ENCODE measurements at places on chromosomes 2 and 18.

GRCh38 chr2:206084870-206085741, 868 bp downstream of the INO80D start:
- DNase-seq, result no peak

DNA sequence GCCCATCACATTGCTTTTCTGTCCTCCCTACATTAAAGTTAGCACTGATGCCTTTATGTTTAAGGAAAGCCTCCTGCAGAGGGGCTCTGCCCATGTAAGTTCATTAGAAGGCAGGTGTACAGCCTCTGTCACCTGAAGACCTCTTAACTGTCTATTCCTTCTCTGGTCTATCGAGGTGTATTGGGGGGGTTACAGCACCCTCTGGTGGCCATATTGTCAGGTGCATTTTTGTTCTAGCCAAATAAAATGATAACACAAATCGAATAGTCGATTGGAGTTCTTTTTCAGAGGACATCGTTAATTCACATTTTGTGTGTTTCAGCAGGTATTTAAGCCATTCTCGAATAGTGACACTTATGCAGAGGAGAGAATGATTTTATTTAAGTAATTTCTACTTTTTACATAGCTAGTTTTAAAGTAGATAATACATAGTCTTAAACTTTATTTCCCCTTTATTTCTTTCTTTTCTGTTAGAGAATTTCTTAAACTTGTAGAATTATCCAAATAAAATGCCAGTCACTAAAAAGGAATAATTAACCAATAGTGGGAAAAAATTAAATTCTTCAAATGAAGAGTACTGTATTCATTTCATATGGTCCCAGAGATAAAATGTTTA, 136.8 kb downstream of the NEDD4L start:
- DNase-seq, result peak; percentile 29

DNA sequence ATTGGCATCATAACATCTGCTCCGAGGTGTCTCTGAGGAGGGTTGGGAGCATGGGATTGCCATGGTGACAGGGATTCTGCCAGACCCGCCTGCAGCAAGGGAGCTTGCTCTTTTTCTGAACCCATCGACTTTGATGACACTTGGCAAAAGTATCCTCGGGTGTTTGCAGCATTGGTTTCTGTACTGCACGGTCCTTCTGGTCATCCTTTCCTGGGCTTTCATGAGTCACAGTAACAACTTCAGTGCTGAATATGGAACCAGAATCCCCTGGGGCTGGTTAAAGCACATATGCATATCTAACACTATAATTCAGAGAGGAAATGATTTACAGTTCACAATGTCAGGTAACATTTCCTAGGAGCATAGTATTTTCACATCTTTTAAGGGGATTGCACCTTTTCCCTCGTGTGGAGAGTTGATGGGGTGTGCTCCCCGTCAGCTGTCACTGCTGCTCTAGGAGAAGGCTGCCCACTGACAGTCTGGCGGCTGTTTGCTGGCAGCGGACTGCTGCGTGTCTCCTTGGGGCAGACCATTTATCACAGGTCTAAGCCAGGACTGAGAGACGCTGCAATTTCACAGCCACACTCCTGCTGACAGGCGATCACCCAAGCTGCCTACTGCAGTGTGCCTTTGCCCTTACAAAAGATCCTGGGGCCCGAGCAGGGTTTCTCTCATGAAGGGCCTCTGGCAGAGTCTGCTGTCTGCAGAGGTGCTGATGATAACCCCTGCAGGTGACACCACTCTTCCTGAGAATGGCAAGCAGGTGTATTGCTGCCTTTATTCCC, 425.3 kb downstream of the THSD7B start:
- DNase-seq, result no peak

DNA sequence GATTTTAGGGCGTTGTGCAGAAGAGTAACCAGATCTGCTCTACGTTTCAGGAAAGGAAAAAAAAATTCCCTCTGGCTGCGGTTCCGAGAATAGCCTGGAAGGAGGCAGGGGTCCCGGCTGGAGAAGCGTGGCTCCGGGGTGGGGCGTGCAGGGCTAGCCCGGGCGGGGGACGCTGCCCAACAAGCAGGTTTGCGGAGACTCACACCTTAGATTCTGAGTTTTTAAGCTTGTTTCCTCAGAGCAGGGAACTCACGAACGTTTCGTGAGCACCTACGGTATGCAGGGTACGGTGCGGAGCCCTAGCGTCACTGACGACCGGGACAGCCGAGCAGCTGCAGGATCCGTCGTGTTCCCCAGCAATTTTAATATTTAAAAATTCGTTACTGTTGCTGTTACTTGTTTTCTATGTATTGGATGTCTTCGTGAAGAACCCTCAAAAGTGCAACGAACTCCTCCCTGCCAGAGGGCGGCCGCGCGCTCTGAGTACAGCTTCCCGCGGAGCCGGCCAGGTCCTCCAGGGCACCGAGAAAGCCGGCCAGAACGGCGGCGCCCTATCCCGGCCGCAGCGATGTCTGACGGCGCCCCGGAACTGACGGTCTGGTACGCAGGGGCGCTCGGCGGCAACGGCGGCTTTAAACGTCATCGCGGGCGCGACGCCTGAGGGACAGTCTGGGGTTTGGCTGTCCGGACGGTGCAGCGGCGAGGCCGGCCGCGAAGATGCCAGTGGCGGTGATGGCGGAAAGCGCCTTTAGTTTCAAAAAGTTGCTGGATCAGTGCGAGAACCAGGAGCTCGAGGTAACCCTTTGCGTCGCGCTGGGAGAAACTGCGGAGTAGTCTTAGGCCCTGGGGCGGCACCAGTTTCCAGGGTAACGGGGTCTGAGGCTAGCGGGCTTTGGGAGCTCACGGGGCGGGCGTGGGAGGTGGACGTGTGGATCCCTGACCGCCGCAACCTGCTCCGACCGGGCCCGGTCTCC, at the start of gene COPS8:
COPS8 (plus strand) TSS at position 642 of the 974 bp plus-strand sequence; CDS start at position 718, 76 bp downstream.
- peak; percentile 90 for DNase-seq

- DNase-seq, result no peak
Measured at GRCh38 chr2:232871835-232872736, 2.0 kb downstream of the SNORC start.

DNA sequence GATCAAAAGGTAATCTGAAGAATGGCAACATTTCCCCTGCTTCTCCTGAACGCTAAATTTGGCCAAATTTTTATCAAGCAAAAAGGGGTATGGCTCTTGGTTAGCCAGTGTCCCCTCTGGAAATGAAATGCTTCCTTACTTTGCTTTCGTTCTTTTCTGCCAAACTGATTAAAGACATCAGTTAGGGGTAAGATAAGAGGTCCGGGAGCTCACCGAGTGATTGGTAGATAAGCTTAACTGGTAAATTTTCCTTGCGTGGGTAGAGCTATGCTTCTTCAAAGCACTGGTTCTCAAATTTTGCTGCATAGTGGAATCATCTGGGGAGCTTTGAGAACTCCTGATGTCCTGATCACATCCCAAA, 62.7 kb upstream of the MAPRE2 start:
- DNase-seq, result no peak

- DNase-seq, result no peak
Measured at GRCh38 chr2:8496617-8497016, 185.2 kb upstream of the ID2 start.

GRCh38 chr2:12326449-12327190, 390.1 kb upstream of the TRIB2 start:
- no peak for DNase-seq

GRCh38 chr2:84491741-84492140, 24.6 kb upstream of the DNAH6 start:
- DNase-seq, result no peak

DNA sequence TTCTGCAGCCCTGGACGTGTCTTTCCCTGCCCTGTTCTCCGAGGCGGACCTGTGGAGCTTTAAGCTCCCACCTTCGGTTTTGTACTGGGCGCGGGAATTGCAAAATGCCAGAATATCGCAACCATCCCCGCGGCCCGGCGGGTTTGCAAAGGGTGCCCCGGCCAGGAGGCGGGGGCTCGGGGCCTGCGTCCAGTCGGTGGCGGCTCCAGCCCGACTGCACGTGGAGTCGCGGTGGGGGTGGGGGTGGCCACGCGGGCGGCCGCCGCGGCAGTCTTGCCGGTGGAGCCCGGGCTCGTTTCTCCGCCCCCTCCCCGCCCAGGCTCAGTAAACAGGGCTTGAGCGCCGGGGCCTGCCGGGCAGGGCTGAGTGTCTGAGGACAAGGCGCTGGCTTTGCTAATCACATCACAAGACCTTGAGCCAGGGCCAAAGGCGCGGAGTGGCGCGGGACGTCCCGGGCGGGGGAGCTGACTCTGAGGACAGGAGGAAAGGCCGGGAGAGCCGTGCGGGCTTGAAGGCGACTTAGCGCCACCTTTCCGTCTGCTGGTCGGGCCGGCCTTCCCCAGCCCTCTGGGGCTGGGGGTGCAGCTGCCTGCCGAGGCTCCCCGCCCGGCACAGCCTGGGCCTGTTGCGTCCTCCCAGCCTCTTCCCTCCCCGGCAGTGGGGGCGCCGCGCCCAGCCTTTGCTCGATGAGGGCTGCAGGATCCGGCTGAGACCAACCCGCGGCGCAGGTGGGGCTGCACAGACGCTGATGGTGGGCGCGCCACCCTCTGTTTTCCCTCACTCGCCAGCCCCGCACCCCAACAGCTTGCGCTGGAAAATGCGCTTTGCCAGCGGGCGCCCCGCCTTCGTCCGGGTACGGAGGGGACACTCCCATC, 786 bp upstream of the ZFP36L2 start:
- DNase-seq, result peak; percentile 57

Data from NCI-H774 (cell line).